ENCODE measurements at places on chromosomes 11 and 22.

DNA sequence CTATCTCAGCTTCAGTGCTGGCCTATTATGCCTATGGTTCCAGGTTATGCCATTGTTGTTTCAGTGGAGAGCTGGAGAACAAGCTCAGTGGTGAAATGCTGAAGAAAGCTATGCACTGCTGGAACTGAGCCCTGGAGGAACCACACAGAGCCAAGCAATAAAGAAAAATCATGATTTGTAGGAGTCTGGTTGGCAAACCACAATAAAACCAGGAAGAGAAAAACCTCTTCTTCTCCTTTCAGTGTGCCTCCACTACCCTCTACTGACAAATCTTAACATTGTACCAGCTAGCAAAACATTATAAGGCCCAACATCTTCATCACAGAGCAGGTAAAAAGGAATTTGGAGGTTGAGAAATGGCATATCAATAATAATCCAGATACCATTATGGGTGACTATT, 5.3 kb downstream of the OR51F2 start:
- no peak for DNase-seq

DNA sequence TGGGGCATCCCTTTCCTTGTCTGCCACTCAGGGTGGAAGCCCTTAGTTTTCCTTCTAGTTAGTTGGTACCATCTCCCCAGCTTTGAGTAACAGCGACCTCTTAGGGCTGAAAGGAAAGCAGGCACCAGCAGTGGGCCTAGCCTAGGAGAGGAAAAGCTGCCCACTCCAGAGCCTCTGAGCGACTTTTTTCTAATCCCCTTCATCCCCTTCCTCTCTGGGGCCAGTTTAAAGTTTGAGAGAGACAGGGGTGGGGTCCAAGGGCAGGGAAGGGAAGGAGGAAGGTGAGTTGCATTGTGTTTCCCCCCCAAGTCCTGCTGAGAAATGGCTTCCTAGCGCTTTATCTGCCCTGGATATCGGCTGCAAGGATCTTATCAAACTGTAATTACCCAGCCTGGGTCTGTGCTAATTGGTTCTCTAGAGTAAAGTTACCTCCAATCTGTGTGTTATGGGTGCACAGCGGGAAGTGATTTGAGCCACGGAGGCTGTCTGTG, 573.9 kb upstream of the CADM1 start:
- DNase-seq, result no peak

- peak; percentile 94 for DNase-seq
These were observed 14.9 kb downstream of the SCYL1 start for GRCh38 chr11:65539744-65540289.

DNA sequence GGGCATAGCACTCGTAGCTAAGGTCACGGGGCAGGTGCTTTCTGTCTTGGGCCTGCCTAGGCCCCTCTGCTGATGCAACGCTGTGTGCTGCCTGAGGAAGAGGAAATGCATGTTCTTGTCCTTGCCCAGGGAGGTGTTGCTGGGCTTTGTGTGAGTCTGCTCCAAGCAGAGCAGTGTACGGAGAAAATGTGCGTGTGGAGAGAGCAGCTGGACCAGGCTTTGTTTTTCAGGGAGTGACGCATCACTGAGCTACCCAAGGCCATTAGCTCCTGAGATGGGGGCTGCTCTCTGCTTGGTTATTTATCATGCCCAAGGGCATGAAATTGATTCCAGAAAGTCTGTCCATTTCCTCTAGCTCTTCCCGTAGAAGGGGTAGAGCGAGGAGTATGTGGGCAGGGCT, 82.9 kb upstream of the THY1 start:
- DNase-seq, result no peak

- no peak for DNase-seq
These were observed 82.3 kb downstream of the RCN1 start for GRCh38 chr11:32172848-32173834.

DNA sequence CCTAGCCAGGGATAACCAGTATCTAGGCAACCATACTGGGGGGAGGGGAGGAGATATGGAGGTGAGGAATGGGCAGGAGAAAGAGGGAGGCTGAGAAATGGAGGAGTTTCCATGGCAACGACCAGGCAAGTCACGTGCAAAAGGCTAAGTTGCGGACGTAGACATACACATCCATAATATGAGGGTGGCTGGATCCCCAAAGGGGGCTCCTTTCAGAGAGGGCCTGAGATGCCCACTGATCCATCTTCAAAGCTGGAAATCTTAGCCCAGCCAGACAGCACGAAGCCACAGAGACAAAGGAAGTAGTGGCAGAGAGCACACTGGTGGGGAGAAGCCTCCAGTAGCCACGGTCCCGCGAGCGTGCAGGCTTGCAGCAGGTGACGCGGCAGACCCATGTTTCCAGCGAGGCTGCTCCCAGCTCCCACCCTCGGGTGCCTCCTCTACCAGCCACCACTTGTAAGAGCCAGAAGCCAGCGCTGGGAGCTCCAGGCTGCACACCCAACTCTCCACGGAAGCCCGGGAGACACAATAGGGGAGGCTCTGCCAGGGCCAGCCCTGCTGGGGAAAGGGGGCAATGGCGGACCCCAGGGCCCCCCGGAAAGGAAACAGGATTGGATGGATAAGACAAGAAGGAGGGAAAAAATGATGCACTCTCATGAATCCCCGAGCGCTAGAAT, 938 bp downstream of the FXYD6 start:
- no peak for DNase-seq

DNA sequence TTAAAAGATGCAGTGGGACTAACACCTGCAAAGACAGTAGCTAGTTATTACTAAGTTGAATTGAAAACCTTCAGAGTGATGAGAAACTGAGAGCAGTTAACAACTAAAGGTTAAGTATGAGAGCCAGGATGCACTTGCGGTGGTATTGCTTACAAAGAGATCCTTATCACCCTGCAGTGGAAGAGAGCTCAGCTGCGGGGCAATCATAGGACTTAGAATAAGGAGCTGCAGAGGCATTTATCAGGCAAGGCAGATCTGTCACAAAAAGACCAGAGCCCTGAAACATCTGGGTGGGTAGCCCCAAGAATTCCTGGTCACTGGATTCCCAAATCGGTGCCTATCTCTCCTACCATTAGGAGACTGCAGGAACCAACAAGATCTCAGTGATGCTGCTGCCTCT, 34.3 kb upstream of the CFAP300 start:
- no peak for DNase-seq

DNA sequence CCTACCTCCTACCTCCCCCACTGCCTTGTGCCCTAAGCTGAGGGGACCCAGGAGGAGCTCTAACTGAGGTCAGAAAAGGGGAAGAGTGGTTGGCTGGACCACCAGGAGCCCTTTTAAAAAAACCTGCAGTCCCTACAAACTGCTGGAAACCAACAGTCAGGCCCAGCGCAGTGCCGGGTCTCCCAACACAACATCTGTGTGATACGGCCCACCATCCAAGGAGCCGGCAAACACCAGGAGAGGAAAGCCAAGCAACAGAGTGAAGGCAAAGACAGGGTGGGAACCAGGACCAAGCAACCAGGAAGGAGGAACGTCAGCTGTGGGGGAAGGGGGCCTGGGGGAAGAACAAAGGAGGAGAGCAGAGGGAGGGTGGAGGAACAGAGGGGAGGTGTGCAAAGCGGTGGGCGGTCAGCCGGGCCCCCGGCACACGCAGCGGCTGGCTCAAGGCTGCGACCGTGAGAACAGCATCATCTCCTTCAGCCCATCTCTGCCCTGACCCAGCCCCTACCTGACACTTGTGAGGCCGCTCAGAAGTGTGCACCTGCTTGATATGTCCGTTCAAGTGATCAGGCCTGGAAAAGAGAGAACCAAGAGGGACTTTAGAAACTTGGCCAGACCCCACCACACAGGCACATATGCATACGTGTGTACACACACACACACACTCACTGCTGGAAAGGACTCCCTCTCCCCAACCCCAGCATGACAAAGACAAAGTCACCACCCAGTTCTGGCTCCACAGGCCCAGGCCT, 3.6 kb downstream of the PATZ1 start:
- DNase-seq, result no peak

GRCh38 chr11:93655047-93655446, 6.4 kb upstream of the CEP295 start:
- DNase-seq, result no peak

GRCh38 chr11:81007046-81007445, 1566.2 kb upstream of the TENM4 start:
- no peak for DNase-seq

GRCh38 chr11:69180226-69180625, 24.5 kb downstream of the SMIM38 start:
- no peak for DNase-seq

- DNase-seq, result no peak
These were observed 926.3 kb downstream of the OPCML start for GRCh38 chr11:132605825-132606570.

DNA sequence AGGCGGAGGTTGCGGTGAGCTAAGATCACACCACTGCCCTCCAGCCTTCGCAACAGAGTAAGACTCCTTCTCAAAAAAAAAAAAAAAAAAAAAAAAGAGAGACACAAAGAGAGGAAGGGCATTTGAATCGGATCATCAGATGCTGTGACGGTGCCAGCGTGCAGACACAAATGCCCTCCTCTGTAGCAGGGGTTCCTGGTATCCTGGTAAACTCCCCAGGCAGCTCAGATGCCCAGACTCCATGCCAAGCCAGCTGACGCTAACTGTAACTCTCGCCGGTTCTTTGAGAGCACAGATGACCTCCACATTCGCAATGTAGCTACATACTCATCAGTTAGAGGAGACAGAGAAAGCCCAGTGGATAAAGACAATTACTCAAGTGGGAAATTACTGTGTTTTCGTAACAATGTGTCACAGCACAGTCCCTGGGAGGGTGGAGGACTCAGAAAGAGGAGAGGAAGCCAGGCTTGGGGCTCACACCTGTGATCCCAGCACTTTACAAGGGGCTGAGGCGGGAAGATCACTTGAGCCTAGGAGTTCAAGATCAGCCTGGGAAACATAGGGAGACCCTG, 153.1 kb downstream of the BRD1 start:
- no peak for DNase-seq

GRCh38 chr22:39353346-39353745, 3.6 kb downstream of the SYNGR1 start:
- DNase-seq, result no peak

- no peak for DNase-seq
These were observed 43.6 kb downstream of the TSPAN18 start for GRCh38 chr11:44770401-44770800.

DNA sequence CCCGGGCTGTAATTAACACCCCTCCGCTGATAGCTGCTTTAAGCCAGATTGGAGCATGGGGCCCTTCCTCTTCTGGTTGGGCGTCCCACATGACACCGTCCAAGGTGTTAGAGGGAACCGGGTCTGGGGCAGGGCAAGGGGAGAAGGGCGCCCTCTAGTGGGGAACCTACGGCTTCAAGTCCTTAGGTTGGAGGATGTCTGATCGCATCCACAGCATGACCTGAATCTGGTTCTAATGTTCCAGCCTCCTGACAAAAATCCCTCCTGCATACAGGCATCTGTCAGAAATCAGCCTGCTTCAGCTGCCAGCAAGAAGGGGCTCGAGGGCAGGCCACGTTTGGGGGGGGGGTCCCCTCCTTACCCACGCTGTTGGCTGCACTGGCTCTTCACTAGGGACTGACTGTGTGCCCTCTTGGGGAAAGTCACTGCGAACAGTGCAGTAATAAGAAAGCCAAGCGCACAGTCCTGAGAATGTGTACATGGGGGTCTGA, 94.2 kb upstream of the TBCEL start:
- peak; percentile 46 for DNase-seq

- no peak for DNase-seq
These were observed 45.5 kb upstream of the CRYBB3 start for GRCh38 chr22:25153961-25154666.

DNA sequence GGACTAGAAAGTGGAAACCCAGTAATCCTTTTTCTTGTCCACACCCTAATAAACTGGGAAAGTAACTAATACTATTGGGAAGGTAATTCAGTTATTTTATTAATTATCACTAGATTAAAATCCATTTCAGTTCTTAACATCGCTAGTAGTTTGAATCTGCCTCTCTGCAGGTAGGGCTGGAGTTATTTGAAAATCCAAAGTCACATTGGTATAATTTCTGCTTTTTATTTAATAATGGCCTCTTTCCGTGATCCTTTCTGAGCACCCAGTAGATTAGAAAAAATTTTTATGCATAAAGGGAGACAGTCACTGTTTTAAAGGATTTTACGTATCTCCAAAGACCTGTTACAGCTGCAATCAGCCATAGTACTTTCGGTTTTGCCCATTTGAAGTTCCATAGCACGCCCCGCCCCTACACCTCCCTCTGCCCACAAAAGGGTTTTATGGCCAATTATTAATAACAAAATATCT, 605 bp upstream of the COPB1 start:
- peak; percentile 13 for DNase-seq

GRCh38 chr22:43136255-43136654, 6.9 kb downstream of the MCAT start:
- no peak for DNase-seq

DNA sequence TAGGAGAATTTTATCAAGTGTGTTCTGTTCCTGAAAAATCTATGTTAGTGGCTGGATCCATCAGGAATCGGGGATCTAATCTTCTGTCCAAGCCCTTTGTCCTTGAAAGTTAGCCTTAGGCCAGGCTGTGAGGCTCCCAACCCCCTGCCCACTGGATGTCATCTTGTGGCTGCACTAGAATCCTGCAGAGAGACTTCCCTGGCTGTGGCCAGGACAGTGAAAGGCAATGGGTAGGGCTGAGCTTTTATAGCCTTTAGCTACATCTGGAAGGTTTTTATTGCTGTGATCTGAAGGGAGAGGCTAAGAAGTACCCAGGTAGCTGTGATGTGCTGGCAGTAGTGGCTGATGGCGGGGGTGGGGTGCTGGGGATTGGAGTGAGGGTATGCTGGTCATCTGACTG, 2.1 kb downstream of the OAF start:
- no peak for DNase-seq

- DNase-seq, result no peak
These were observed 27.1 kb upstream of the OPCML start for GRCh38 chr11:133559382-133559781.

DNA sequence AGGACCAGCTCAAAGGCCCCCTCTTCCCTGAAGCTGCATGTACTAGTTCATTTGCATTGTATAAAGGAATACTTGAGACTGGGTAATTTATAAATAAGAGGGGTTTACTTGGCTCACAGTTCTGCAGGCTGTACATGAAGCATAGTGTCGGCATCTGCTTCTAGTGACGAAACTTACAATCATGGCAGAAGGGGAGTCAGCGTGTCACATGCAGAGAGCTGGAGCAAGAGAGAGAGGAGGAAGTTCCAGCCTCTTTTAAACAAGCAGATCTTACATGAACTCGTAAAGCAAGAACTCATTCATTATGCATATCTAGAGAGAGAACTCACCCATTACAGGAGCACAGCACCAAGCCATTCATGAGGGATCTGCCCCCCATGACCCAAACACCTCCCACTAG, 7.1 kb upstream of the HMGXB4 start:
- no peak for DNase-seq

DNA sequence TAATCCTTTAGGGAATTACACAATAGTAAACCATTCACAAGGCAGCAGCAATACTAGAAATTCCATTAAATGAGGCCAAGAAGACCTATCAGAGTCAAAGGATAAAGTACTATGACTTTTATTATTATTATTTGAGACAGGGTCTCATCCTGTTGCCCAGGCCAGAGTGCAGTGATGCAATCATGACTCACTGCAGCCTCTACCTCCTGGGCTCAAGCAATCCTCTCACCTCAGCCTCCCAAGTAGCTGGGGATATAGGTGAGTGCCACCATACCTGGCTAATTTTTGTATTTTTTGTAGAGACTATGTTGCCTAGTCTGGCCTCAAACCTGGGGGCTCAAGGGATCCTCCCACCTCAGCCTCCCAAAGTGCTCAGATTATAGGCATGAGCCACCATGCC, 51.8 kb downstream of the TTC28 start:
- no peak for DNase-seq

GRCh38 chr11:35239471-35240075, 100.6 kb downstream of the CD44 start:
- no peak for DNase-seq

- DNase-seq, result no peak
These were observed 5.7 kb downstream of the BACE1-AS start for GRCh38 chr11:117296881-117297280.
